ENCODE measurements at places on chromosomes 3 and 15.

GRCh38 chr15:90914305-90915080, 11.4 kb downstream of the MAN2A2 start:
- DNase-seq: no peak

DNA sequence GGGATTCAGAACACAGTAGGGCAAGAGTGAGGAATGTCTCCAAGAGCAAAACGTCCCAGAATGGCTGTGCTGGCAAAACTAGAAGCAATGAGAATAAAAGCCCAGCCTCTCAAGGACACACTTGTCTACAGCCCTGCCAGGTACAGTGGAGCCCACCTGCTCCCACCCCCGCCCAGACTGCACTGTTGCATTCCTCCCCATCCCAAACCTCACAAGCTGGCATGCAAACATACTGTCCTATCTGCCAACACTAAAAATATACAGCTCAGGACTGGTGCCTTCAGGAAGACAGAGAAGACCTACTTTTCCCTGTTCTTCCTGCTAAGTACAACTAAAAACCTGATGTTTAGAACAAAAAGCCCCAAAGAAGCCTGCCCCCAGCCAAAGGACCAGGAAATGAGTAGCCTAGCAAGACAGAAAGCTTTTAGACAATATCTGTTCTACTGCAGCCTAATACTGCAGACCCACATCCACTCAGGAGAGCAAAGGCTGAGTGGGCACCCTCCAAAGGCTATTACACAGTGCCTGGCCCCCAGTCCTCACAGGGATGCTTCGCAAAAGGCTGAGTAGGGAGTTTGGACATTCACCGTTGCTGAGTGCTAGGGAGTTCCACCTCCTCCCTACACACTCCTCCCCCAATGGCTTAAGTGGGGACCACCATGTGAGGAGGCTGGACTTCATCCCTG, 13.5 kb downstream of the OCA2 start:
- DNase-seq: no peak

DNA sequence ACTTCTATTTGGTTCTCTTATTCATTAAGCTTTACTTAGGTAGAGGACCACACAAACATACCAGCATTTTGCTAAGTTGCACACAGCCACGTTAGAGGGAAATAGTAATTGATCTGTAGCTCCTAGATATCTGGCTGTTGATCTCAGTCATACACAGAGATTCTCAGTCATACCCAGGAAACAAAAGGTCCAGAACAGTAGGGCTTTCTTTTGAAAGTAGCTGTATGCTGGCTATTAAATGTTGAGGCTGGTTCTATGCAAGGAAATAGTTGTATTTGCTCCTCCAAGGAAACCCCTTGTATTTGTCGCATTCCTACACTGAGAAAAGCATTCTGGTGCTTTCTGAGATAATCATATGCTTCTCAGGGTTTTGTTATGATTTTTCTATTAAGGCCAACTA, 523.8 kb downstream of the SOX2 start:
- no peak for DNase-seq

DNA sequence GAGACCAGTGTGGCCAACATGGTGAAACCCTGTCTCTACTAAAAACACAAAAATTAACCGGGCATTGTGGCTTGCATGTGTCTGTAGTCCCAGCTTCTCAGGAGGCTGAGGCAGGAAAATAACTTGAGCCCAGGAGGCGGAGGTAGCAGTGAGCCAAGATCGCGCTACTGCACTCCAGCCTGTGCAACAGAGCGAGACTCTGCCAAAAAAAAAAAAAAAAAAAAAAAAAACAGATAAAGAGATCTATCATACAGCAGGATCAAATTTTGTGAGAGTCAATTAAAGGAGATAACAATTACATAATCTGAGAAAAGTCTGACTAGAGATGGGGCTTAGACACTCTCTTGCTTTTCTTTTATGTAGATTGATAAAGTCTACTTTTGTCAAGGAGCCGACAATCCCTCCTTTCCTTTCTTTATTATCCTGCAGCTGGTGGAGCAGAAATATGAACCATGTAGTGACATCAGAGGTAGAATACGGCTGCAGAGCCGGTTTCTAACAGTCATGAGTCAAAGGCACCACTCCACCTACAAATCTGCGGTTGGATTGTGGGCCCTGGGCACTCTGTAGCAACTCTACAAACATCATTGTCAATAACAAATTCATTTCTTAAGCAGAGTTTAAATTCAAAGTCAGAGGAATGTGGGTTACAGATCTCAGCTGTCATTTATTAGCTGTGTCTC, 9.0 kb downstream of the C2CD4A start:
- no peak for DNase-seq

DNA sequence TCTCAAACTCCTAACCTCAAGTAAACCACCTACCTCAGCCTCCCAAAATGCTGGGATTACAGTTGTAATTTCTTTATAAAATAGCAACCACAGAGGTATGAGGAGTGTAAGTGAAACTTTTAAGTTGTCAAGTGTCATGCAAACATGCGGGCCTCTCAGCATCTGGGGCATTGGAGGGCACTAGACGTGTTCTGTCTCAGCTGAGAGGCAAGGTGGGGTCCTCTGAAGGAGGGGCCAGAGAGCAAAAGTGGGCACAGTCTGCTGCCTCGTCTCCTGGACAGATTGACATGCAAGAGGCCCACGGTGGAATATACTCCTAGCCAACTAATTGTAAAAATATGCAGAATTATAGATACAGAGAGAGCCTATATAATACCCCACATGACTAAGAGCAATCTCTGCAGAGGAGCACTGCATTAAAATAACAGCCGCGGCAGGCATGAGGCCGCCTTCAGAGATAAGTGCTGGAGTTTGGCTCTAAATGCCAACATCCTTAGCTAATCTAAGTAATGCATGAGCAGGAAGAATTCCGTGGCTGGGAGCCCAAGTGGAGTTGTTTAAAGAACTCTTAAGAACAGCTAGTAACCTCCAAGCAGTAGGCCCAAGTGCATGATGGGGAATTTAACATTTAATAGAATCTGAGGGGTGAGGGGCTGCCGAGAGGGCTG, 87.8 kb upstream of the RNU6-1 start:
- peak; percentile 70 for DNase-seq

DNA sequence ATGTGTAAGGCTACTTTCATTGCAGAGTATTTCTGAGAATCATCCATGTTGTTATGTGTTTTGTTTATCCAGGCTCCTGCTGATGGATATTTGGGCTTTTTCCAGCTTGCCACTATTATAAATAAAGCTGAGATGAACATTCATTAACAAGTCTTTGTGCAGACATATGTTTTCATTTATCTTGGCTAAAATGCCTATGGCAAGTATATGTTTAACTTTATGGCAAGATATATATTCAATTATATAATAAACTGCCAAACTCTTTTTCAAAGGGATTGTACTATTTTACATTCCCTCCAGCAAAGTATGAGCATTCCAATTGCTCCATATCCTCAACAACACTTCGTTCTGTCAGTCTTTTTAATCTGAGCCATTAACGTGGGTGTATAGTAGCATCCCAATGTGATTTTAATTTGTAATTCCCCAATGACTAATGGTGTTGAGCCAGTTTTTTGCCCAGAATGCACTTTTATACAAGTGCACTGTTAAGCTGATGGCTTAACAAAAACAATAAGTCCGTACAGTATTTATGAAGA, 452.4 kb downstream of the SHQ1 start:
- DNase-seq: no peak

DNA sequence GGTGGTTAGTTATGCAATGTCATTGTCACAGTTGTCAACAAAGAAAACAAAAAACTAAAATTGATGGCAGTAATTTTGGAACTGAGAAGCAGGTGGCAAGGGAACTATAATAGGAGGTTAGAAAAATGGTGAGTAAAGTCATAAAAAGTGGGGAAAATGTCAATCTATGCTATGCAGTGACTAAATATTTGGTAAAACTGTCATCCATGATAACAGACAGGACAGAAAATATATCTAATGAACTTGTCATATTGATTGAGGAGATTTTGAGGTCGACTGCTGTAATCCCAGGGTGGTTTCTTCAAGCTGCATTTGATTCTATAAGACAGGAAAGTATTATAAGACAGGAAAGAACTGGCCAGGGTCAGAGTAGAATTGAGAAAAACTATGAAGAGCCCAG, 998.4 kb downstream of the IGSF11 start:
- no peak for DNase-seq

GRCh38 chr3:12896063-12896985, 55.0 kb upstream of the RPL32 start:
- no peak for DNase-seq

DNA sequence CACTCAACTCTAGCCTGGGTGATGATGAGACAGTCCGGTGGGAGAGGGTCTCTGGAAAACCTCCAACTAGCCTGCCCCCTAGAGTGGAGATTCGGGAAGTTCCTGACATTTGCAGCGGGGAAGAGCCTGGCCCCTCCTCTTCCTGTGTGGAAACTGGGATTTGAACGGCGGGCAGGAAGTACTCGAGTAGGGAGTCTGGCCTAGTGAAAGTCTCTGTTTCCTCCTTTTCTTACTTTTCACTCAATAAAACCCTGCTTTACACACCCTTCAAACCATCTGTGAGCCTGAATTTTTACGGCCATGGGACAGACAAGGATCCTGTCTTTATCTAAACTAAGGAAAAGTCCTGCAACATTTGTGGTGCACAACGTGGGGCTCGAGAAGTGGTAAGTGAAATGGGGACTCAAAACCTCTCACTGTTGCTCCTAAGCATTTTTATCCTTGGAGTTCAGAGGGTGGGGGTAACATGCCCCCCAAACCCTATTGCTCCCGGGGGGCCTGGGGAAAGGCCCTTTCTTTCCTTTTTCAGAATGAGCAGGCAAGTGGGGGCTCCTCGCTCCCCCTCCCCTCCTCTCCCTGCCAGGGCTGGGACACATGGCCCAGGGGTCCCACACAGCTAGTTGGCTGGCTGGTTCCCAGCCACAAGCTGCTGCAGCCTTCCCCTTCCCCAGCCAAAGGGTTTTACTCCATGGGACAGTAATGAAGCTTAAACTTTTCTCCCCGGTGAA, 224.7 kb upstream of the GBE1 start:
- no peak for DNase-seq

DNA sequence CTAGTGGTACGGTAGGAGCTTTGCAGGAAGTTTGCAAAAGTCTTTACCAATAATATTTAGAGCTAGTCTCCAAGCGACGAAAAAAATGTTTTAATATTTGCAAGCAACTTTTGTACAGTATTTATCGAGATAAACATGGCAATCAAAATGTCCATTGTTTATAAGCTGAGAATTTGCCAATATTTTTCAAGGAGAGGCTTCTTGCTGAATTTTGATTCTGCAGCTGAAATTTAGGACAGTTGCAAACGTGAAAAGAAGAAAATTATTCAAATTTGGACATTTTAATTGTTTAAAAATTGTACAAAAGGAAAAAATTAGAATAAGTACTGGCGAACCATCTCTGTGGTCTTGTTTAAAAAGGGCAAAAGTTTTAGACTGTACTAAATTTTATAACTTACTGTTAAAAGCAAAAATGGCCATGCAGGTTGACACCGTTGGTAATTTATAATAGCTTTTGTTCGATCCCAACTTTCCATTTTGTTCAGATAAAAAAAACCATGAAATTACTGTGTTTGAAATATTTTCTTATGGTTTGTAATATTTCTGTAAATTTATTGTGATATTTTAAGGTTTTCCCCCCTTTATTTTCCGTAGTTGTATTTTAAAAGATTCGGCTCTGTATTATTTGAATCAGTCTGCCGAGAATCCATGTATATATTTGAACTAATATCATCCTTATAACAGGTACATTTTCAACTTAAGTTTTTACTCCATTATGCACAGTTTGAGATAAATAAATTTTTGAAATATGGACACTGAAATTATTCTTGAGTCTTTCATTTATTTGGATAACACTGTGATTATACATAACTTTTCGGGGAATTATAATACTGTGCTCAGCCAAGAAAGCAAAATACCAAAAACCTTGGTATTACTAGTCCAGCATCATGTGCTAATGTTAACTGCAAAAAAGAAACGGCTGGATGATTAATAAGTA, 2.2 kb downstream of the SOX2 start:
- no peak for DNase-seq

- DNase-seq: no peak
Measured at GRCh38 chr3:167451282-167451681, 22.6 kb downstream of the SERPINI2 start.

GRCh38 chr3:182609575-182610156, 183.6 kb upstream of the ATP11B start:
- DNase-seq: no peak

GRCh38 chr3:30613133-30613825, 6.9 kb downstream of the TGFBR2 start:
- no peak for DNase-seq

- no peak for DNase-seq
Measured at GRCh38 chr15:43095243-43095642, 10.6 kb downstream of the UBR1 start.

DNA sequence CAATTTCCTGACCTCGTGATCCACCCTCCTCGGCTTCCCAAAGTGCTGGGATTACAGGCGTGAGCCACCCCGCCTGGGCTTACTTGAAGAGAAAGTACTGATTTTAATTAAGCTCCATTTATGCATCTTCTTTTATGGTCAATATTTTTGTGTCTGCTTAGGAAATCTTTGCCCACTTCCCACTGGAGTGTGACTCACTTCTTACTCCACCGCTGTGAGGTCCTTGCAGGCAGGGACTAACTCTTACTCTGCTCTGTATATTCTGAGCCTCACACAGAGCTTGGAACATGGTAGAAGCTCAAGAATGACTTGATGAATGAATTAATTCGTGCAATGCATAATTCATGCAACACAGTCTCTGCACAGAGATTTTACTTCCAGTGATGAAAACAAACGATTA, 2.9 kb upstream of the TM4SF19 start:
- DNase-seq: no peak

DNA sequence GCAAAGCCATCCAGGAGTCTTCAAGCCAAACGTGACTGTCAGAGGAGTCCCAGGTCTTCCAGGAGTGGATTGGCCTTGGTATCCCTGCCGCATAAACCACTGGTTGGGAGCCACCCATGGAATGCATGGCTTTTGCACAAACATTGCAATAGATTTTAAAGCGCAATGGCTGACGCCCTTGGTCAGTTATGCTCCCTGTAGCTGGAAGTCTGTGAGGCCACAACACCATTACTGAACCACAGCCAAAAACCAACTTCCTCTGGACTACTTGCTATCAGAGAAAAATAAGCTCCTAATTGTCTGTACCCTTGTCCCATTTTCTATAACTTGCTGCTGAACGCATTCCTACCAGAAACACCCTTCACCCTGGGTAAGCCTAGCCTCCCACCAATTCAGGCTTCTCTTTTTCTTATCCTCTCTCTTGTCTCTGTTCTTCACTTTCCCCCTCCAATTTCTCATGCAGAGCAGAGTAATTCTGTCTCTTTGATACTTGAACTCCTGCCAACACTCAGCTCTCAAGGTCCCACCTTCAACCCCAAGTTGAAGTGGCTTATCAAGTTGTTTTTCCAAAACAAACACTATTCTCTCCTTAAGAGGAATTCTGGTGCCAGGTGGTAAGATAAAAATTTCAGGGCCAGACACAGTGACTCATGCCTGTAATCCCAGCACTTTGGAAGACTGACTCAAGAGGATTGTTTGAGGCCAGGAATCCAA, 176.4 kb upstream of the UBE2E1 start:
- peak; percentile 32 for DNase-seq

DNA sequence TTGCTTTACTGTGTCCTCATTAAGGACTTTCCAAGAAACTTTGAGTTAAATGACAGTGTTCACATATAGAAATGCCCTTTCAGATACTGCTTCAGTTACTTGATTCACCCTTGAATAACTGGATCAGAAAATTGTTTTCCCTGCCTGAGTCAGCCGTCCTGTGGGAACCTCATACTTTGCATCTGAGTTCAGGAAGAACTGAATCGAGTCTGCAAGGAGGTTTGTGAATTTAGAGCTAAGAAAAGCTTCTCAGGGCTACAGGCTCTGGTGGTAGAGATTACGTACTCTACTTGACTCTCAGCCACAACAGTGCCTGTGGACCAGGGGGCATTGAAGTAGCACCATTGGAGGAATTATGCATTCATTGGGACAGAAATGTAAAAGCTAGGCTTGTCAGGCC, 252.4 kb upstream of the C2CD4B start:
- DNase-seq: no peak

- DNase-seq: no peak
Measured at GRCh38 chr3:170889132-170889531, 19.1 kb upstream of the RPL22L1 start.

Data from HS-5 (cell line).